ENCODE measurements at places on chromosomes 5 and 9.

DNA sequence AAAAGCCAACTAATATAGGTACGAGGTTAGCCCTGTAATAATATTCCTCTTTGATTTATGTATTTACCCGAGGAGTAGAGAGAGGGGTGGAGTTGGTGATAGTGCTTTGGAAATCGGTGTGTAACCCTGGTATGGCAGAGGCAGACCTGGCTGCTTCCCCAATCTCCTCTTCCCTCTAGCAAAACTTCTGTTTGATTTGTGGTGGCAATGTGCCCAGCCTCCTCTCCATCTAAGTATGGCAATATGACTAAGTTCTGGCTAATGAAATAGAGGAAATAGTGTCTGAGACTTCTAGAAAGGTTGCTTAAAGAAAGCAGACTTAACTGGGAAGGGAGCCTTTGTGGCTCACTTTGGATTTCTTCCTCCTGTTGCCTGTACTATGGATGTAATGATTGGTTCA, 491.1 kb downstream of the ENC1 start:
- peak; percentile 13 for DNase-seq

GRCh38 chr5:178077751-178078150, 35.6 kb upstream of the N4BP3 start:
- DNase-seq, result no peak

GRCh38 chr5:108303086-108303485, 78.8 kb downstream of the FBXL17 start:
- no peak for DNase-seq

DNA sequence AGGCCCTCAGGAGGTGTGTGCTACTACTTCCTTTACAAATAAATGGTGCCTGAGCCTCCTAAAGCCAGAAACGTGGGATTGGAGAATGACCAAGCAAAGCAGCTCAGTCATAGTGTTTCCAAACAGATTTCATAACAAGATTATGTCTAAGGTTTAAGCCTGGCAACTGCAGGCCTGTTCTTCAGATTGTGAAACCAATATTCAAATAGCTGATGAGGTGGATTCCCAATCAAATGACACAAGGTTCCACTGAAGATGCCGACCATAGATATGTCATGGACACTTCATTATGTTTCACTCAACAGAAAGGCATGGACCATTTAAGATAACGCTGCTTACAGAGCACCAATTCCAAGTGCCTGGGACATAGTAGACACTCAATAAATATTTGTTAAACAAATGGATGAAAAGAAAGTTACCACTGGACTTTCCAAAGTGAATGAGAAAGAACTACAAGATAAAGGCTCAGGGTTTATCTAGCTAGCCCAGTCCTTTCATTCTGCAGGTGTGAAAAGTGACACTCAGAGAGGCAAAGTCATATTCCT, 189.5 kb downstream of the ACTL7B start:
- no peak for DNase-seq

DNA sequence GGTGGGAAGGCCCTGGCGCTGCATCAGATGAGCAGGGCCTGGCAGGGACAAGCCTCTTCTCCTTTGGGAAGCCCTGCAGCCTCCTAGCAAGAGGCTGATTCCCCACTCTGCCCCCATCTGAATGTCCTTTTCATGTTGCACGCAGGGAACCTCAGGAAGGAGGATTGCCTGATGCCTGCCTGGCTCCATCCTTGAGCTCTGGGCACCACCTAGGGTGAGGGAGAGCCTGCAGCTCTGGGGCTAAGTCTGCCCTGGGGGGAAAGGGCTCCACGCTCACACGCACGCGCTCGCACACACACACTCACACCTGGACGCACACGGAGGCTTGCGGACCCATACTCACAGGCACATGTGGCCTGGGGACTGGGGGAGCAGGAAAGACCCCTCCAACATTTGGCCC, 86.6 kb downstream of the LMX1B start:
- DNase-seq, result no peak

- DNase-seq, result no peak
Measured at GRCh38 chr5:95812074-95812471, 10.5 kb downstream of the GLRX start.

GRCh38 chr5:137070521-137070920, 428.6 kb downstream of the SPOCK1 start:
- no peak for DNase-seq

GRCh38 chr9:114777821-114778609, 27.8 kb downstream of the TNFSF15 start:
- DNase-seq, result no peak

DNA sequence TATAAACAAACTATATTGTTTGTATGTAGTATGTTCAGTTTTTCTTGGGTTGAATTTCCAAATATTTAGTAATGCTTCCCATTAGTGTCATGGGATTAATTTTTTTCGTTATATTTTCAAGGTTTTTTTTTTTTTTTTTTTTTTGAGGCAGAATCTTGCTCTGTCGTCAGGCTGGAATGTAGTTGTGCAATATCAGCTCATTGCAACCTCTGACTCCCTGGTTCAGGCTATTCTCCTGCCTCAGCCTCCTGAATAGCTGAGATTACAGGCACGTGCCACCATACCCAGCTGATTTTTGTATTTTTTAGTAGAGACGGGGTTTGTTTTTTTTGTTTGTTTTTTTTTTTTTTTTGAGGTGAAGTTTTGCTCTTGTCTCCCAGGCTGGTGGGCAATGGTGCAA, 10.6 kb downstream of the DDX46 start:
- DNase-seq, result no peak

DNA sequence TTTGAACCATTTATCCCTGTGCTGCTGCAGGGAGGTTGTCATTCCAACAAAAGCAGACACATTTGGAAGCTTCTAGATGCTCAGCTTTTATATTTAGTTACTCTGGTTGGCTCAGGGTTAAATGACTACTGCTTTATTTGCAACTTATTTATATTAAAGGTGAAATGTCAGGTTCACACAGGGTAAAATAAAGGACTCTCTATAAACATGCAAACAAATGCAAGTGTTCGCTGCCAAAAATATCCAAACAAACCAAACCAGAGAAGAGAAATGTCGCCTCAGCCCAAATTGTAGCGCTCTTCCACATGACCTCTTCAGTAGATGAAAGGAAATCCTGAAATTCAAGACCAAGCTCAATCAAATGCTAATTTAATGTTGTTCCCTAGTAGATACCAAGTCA, 57.0 kb upstream of the LIFR start:
- DNase-seq, result no peak

GRCh38 chr5:145697251-145697990, 137.7 kb downstream of the PRELID2 start:
- DNase-seq, result peak; percentile 55

GRCh38 chr5:159700016-159700415, 216.3 kb upstream of the ADRA1B start:
- no peak for DNase-seq

DNA sequence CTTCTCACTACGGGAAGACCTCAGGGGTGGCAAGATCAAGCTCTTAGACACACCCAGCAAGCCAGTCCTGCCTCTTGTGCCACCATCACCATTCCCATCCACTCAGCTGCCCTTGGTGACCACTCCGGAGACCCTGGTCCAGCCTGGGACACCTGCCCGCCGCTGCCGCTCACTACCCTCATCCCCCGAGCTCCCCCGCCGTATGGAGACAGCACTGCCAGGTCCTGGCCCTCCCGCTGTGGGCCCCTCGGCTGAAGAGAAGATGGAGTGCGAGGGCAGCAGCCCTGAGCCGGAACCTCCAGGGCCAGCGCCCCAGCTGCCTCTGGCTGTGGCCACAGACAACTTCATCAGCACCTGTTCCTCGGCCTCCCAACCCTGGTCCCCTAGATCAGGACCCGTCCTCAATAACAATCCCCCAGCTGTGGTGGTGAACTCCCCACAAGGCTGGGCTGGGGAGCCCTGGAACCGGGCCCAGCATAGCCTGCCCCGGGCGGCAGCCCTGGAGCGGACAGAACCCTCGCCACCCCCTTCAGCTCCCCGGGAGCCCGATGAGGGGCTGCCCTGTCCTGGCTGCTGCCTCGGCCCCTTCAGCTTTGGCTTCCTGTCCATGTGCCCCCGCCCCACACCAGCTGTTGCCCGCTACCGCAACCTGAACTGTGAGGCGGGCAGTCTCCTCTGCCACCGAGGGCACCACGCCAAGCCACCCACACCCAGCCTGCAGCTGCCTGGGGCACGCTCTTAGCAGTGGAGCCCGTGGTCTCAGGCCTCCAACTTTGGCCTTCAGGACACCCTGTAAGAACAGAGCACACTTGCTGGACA, 4.1 kb downstream of the TESK1 start:
- DNase-seq, result no peak

DNA sequence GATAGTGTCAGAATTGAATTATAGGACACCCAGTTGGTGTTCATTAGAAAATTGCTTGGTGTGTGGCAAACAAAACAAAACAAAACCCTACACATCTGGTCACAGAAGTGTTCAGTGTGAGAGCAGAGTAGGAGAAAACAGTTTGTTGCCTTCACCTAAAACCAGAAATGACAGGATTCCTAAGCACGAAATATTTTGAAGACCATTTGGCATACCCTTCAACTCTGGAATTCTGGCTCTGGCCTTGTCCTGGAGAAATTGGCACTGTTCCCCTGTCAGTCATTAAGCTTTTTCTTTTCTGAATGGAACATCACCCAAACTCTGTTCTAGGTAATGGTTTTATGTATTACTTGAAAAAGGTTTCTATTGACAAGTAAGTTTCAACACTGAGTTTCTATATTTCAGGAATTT, 110.2 kb upstream of the PCA3 start:
- DNase-seq, result no peak

GRCh38 chr9:98430535-98431292, 175.3 kb upstream of the TBC1D2 start:
- DNase-seq, result no peak

- no peak for DNase-seq
Measured at GRCh38 chr5:111901296-111901695, 144.3 kb upstream of the NREP start.

- no peak for DNase-seq
Measured at GRCh38 chr5:147697380-147697779, 85.1 kb downstream of the JAKMIP2 start.

- DNase-seq, result no peak
Measured at GRCh38 chr9:117290856-117291622, 123.8 kb downstream of the ASTN2 start.

DNA sequence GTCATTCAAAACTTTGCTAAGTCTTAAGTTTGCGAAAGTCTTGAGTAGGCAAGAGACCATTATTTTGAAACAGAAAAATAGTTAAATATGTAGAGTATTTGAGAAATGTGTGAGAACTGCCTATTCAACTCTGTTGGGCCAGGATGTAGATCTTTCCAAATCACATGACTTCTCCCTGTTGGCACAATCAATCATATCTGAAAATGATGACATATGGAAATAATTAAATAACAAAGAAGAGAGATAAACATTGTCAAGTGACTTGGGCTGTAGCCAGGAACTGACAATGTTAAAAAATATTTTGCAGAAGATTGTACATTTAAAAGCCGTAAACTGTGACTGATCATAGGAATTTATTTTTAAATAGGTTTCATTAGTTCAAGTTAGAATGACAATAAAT, 104.6 kb upstream of the IL6ST start:
- no peak for DNase-seq

DNA sequence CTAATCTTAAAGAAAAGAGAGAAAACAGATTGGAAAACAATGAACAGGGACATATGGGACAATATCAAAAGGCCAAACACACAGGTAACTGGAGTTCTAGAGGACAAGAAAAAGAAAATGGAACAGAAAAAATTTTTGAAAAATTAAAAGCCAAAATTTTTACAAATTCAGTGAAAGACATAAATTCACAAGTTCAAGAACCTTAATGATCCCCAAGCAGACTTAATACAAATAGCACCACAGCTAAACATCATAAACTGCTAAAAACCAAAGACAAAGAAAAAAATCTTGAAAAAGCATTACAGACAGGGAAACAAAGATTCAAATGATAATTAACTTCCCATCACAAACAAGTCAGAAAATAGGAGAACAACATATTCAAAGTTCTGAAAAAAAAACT, 338.5 kb upstream of the SLC30A5 start:
- DNase-seq, result no peak

DNA sequence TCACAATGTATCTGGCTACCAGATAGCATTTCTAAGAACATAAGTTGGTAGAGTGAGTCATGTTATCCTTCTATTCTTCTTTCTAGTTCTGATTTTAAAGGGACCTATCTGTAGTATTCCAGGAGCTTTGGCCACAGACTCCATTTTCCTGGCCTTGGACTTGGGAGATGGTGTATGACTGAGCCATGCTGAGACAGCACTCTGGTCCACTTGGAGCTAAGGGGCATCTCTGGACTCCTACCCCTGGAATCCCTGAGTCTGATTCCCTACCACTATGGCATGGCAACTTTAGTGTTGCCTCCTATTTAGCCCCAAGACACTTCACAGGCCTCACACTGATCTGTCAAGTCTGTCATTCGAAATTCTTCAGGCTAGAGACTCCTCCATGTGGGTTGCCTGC, 58.8 kb downstream of the BAAT start:
- DNase-seq, result no peak

- no peak for DNase-seq
Measured at GRCh38 chr5:66503203-66503789, 92.9 kb upstream of the MAST4 start.

Data from HT-29 (cell line).